ENCODE measurements at places on chromosomes 7 and 10.

GRCh38 chr10:63711867-63712716 lies 190.9 kb downstream of the REEP3 start:
- DNase-seq, result no peak

DNA sequence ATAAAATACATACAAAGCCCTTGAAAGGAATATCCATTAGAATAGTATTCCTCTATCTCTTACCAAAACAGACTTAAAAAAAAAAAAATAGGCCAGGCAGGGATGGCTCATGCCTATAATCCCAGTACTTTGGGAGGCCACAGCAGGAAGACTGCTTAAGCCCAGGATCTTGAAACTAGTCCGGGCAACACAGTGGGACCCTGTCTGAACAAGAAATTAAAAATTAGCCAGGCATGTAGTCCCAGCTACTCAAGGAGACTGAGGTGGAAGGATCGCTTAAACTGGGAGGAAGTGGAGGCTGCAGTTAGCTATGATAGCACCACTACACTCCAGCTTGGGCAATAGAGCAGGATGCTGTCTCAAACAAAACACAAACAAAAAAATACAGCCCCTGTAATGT lies 9.6 kb downstream of the PDLIM1 start:
- DNase-seq, result no peak

DNA sequence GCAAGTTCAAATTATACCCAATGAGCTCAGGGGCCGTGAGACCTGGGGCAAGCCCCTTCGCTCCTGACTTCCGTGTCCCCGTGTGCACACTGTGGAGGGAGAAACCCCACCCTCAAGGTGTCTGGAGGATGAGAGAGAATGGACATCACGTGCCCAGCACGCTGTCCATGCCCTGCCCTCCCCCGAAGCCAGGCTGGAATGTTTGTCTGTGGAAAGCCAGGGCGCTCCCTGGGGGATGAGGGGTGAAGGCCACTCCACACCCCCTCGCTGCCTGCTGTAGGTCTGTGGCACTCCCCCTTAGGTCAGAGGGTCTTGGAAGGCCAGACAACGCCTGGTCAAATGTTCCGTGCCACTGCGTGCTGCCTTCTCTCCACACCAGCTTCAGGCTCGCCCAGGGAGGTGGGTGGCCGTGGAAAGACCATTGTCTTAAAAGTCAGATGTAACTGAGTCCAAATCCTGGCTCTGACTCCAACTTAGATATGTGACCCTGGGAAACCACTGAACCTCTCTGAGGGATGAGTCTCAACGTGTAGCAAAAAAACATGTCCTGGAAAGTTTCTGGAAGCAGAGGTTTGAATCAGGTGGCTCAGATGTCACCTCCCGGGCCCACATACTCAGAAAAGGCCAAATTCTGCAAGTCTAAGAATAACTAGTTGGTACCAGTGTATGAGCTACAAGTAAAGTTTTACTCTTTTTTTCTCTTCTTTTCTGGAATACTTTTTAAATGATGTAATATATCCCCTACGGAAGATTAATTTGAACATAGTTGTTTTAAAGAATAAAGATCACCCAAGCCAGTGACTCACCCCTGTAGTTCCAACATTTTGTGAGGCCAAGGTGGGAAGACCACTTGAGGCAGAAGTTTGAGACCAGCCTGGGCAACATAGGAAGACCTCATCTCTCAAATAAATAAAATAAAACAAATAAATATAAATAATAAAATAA lies 24.9 kb downstream of the RCC1L start:
- DNase-seq, result no peak

GRCh38 chr7:157652954-157653826 lies 316.4 kb downstream of the DNAJB6 start:
- no peak for DNase-seq

GRCh38 chr10:84510121-84510520 lies 181.7 kb downstream of the CCSER2 start:
- no peak for DNase-seq

GRCh38 chr10:79044036-79044632 lies 24.6 kb upstream of the ZMIZ1 start:
- DNase-seq, result no peak

GRCh38 chr10:3588816-3589215 lies 196.2 kb downstream of the KLF6 start:
- DNase-seq, result no peak

DNA sequence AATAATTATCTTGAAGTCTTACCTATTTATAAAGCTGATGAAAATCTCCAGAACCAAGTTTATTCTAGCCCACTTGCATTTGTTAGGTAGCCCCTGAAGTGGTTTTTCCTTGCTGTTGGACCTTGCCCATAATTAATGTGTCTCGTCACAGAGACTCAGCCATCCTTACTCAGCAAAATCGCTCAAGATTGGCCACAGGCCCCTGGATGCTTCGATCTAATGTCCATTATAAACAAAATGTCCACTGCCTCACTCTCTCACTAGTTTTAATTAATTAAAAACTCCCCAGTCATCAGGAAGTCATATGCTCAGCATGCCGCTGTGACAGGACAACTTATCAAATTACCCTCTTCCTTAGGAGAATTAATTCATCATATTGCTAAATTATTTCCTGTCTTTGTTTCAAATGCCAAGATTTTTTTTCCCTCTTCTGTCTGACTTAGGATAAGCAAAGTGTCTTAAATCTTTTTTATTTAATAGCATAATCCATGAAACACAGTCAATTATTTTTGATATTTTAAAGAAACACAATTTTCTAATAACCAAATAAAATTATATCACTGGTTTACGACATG lies 126.8 kb upstream of the PCLO start:
- no peak for DNase-seq

- DNase-seq, result no peak
These were observed 58.1 kb downstream of the WDR37 start for GRCh38 chr10:1114315-1114714.

DNA sequence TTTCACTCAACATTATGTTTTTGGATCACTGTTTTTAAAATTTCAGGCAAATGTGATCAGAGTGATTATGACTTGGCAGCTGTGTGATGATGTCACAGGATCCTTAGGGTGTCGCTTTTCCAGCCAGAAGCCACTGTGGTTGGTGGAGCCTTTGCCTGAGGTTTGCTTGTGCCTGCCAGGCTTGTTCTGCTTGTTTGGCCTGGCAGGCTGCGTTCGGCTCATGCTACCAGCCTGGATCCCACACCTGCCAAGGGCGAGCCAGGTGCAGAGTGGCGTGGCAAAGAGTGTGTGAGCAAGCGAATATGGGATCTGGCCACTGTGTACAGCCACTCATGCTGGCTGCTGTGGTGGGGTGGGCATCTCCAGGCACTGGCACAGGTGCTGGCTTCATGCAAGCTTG lies 55.7 kb downstream of the ADK start:
- no peak for DNase-seq

GRCh38 chr7:1530946-1531262 lies 402 bp downstream of the MAFK start:
- DNase-seq, result no peak

- no peak for DNase-seq
These were observed 25.5 kb upstream of the C10orf67 start for GRCh38 chr10:23370106-23370505.

DNA sequence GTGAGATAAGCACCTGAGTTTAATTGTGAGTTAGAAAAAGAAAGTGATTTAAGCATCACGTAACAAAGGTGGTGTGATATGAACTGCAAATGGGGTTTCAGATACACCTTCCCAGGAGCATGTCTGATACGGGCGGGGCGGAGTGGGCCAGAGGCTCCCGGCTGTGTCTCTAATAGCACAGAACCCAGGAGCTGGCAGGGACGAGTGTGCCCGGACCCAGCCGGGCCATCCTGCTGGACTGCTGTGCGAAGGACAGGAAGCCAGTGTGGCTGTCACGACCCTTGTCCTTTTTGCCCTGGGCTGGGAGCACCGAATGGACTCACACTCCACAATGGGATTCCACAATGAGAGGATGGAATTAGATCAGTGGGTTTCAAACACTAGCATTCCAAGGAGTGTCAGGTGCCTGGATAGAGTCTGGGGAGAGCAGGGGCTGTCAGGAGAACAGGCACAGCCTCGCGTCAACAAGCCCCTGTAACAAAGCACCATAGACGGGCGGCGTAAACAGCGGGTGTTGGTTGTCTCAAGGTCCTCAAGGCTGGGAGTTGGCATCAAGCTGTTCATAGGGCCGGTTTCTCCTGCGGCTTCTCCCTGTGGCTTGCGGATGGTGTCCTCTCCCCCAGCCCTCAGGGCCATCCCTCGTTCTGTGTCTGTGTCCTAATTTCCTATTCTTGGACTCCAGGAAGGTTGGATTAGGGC lies 242.6 kb upstream of the PITRM1 start:
- DNase-seq, result no peak

DNA sequence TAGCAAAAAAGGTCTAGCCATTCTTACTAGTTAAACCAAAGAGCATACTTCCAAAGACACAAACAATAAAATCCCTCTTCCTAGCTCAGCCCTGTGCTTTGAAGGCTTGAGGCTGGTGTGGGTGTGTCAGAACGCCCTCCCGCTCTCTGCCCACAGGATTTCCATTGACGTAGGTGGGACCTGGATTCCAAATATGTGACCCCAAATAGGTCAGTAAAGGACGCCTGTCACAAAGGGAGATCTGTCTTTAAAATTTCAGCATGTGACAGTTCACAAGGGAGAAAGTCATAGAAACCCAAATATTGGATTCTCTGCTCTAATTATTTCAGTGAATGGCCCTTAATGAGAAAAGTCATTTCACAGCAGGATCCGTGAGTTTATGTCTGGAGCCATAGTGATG lies 39.9 kb upstream of the LYZL1 start:
- no peak for DNase-seq

DNA sequence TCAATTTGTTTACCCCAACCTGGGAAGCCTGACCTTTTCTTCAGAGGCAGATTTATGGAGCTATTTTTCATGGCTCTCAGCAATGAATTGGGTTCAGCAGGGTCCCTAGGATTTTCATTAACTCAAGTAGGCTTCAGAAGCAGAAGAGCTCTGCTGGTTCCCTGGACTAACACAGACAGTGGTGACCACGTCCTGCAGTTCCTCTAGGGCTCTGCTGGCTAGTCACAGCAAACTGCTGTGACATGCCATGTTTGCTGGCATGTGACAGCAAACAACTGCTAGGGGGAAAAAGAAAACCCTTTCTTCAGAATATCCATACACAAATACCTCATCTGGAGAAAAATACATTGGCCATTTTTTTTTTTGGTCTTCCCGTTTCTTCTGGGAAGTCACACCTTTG lies 13.2 kb downstream of the BAMBI start:
- DNase-seq, result no peak
